ENCODE measurements at places on chromosomes 5 and 9.

DNA sequence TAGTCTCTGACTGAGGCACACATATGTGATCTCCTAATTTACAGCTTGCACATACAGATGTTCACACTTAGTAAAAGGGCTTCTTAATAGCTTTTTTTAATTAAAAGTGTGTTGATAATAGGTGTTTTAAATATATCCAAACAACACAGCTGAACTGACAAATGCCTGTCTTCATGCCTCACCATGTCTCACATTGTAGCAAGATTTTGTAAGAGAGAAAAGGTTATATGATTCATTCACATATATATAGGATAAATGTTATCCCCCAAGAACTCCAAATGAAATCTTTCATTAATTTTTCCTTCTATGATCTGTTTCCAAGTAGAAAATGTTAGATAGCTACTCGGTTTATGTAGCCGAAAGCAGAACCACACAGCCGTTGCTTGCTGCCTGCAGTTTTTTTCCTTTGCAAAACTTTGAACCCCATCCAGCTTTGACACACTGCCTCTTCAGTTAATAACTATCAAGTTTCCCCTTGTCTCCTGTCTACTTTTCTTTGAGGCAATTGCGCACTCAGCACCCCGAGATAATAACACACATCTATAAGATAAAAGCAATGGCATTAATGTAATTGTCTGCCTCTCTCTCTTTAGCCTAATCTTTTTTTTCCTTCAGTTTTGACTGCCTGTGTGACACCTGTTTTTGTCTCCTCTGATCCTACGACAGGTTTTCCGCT is 299.2 kb downstream of the BNC2 start:
- no peak for DNase-seq

DNA sequence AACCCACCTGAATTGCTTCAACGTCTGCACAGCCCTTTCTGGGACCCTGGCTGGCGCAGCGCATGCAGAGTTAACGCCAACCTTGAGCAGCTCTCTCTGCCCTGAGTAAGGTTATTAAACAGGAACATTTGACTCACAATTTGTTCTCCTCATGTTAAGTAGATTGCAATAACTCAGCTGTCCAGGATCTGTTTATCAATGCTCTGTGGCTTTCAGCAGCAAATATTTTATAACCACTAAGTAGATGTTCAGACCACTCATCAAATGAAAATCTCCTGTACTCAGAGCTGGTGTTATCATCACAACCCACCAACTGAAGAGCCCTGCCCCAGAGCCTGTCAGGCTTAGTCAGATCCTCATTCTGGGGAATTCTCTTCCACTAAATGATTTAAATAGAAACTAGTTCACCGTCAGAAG is 403.0 kb downstream of the ZNF608 start:
- DNase-seq: no peak

DNA sequence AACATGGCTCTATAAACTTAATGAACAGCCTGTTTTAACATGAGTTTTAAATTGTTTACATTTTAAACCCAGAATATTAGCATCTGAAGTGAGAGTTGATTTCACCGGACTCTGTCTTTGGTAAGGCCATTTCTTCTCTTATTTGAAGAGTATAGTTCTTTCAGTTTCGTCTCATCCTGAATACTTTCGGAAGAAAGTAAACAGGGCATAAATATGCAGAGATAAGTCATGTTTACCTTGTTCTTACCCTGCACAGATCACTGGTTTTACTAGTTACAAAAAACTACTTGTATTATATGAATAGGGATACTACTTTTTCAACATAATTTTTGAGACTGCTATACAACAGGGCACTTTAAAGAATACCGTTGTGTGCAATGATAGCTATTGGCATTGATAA is 656.3 kb upstream of the ZNF608 start:
- no peak for DNase-seq

DNA sequence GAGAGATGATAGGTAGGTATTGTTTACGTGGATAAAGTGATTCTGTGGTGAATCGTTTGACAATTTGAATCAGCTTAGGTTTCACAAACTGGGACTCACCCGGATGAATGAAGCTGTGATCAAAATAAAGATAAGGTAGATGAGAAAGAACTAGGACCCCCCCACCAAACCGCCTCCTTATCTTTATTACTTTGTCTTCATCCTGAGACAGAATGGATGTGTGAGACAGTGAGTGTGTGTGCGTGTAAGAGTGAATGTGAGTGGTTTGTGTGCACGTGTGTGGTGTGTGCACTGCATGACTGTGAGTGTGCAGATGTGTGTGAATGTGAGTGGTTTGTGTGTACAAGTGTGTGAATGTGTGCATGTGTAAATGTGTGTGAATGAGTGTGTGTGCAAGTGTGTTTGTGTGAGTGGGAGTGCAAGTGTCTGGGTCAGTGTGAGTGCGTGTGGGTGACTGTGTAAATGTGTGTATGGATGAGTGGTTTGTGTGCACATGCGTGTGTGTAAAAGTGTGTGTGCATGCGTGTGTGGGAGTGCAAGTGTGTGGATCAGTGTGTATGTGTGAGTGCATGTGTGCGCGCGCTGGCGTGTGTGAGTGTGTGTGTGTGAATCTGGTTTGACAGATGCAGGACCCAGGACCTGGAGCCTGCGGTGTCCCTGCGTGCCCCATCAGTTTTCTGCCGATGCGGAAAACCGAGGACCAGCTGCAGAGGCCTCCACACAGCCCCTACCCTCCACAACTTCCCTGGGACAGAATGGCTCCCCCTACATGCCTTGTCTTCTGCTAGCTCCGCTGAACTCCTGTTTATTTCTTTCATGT is 11.4 kb upstream of the ENG start:
- peak; percentile 55 for DNase-seq

DNA sequence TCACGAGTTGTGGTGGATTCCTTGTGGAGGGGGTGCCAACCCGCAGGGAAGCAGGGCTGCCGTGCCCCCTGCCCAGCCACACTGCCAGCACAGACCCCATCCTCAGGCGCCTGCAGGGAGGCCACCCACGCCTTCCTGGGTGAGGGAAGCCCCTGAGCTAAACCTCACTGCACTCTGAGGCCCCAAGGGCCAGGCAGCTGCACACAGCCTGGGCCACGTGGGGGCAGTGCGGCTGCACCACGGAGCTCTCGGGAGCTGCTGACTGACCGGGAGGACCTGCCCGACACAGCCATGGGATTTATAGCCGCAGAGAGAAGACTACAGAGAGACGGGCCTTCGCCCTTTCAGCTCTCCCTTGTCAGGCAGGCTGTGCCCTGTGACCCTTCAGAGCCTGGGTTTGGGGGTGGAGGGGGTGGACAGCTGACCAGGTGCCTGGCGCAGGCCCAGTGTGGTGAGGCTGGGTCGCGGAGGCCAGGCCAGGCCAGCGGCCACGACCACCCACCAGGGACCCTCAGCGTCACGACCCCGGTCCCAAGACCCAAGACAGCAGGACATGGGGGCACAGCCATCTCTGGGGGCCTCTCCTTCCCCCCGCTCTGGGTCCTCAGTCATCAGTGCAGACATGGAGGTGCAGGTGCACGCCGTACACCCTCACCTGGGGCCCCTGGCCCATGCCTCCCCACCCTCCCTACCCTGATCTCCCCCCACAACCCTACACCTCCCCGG is 4.3 kb upstream of the AHRR start:
- peak; percentile 62 for DNase-seq

DNA sequence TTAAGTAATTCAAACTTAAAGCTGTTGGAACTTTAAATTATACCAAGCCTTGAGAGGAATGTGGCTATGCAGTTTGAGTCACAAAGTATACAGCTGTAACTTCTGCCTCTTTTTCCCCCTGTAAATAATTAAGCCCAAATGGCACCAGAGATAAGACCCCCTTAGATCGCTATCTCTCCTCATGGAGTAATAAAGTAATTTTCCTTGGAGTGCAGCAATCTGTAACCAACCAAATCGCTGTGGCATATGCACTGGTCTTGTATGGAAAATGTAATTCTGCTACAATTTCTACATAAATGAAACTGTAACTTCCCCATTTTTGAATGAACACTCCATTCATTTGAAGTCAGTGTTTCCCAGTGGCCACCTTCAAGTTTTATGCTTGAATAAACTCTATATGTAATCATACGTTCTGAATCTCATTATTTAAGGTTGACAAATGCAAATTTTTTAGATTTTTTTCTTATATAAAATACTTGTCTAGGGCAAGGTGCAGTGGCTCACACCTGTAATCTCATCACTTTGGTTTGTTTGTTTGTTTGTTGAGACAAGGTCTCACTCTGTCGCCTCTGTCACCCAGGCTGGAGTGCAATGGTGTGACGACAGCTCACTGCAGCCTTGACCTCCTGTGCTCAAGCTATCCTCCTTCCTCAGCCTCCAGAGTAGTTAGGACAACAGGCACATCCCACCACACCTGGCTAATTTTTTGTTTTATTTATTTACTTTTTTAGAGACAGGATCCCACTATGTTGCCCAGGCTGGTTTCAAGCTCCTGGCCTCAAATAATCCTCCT is 12.3 kb downstream of the SUSD1 start:
- DNase-seq: no peak

Measured in activated naive CD4-positive, alpha-beta T cell treated with anti-CD3 and anti-CD28 coated beads for 36 hours (primary cell).